PC-9 (cell line): ENCODE measurements at places on chromosomes 4 and X. TPM values are rescaled to one million over a fixed set of nuclear protein-coding genes. Genes with fewer than 3 reads are reported as not detected.

- no peak for DNase-seq
Measured at GRCh38 chrX:148192547-148192946, 211.4 kb downstream of the FMR1NB start.

DNA sequence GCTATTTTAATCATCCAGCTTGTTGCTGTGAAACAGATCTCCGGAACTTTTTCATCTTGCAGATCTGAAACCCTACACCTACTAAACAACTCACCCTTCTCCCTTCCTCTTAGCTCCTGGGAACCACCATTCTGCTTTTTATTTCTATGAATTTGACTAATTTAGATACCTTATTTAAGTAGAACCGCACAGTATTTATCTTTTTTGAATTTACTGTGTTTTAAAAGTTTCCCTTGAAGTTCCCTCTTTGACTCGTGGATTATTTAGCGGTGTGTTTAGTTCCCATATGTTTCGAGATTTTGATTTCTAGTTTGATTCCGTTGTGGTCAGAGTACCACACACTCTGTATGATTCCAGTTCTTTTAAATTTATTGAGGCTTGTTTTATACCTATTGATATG, 44.6 kb downstream of the EIF2S3 start:
- no peak for DNase-seq

The MAGEA12 gene
- total RNA-seq: 17.2 and 24.2 TPM in 2 replicates

The AKAP17A gene
- total RNA-seq: 28.3 and 29.2 TPM in 2 replicates
